Heart right ventricle (tissue), 16 donors: ENCODE measurements at places on chromosomes 1 and 21.

- no peak for DNase-seq
Observed at GRCh38 chr1:59516881-59517280, 220.0 kb downstream of the FGGY start.

- no peak for DNase-seq
Observed at GRCh38 chr1:63877021-63877767, 103.4 kb downstream of the ROR1 start.

DNA sequence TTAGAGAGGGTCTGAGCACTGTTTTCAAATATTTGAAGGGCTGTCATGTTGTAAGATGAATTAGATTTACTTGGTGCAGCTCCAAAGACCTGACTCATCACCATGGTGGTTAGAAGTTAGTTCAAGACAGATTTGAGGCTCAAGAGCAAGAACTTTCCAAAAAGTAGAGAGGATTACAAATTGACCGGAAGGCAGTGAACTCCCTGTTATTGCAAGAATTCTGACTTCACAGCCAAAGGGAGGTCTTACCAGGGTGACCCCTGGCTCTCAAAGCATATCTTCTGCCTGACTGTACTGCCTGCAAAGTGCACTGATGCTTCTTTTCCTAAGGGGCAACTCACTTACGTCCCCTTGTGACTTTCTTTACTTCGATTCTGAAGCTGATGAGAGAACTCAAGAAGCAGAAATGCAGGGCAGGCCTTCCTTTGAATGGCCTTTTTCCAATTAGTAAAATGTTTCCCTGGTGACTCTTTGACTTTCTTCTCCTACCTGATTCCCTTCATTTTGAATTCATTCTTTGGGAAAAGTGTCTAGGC lies 86.4 kb downstream of the NAV1 start:
- no peak for DNase-seq

GRCh38 chr21:43966946-43967512 lies 45.1 kb upstream of the TRAPPC10 start:
- DNase-seq = no peak

- peak; percentile 31 for DNase-seq
Observed at GRCh38 chr1:180603223-180603849, 28.5 kb upstream of the XPR1 start.

DNA sequence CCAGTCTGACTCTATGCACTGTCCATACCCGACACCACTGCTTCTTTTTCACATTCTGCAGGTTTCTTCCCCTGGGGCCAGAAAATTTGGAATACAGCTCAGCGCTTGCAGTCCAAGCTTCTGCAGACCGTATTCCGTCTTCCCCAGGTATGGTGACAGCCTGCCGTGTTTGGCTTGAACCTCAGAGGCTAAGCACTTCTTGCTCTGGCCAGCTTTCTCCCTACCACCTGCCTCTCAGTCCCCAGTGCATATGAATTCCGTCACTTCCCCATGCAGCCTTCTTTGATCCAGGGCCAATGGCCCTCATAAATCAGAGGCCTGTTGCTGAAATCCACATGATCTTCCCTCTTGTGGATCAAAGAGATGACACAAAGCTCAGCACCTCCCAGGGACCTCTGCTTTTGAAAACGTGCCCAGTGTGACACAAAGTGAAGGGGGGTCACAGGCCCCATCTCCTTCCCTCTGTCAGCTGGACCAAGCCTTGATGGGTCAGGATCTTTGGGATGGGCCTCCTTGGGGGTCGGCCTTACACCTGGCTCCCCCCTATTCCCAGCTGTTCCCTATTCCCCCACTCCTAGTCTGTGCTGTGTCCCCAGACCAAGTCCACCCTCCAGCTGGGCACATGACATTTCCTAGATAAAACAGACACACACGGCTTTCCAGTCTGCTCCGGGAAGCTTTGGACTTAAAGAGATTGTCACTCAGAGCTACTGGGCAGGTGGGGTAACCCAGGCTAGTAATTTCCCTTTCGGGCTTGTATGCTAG lies 66.6 kb downstream of the HMGB4 start:
- no peak for DNase-seq

GRCh38 chr1:5164158-5164557 lies 509.7 kb downstream of the AJAP1 start:
- no peak for DNase-seq

DNA sequence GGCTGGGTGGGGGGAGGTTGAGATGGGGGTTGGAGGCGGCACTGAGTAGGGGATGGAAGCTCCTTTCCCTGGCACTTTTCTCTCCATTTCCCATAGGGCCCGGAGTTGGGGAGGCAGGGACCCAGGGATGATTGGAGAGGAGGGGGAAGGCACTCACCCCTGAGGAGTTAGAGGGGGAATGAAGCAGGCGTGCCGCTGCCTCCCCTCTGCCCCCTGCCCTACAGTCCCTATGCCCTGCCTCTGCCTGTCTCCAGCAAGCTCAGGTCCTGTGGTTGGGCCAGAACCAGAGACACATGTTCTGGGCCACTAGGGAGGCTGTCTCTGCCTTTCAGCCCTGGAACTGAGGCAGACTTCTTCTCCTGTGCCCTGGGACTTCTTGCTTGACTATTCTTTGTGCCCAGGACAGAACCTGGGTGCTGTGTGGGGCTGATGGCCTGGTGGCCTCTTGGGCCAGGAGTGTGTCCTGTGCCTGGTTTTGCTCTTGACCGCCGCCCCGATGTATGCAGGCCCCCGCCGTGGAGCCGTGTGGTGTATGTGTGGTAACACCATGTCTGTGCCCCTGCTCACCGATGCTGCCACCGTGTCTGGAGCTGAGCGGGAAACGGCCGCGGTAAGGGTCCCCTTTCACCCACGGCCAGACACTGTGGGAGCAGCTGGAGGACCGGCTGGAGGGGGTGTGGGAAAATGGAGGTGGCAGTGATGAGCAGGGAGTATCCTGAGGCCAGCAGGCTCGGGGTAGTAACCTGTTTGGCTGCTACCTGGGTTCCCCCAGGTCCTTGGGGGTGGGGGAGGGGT lies 1.4 kb downstream of the LYPLA2 start:
- no peak for DNase-seq

DNA sequence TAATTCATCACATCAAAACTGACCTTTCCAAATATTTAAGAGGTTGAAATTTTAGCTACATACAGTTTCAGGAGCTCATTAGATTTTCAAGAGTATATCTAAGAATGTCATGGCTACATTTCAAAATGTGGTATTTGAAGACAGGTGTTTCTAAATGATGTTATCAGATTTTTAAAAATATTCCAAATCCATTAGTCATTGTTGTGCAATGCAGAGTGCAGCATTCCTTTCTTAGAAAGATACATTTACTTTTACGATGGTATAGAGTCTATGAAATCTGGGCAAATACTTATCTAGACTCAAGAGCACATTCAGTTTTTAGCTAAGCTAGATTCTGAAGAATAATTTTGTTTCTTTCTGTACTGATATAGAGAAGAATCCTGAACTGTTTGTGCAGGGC lies 230.3 kb downstream of the CHRM3 start:
- DNase-seq = no peak

- DNase-seq = no peak
Observed at GRCh38 chr1:159935719-159936272, 9.6 kb downstream of the IGSF9 start.

DNA sequence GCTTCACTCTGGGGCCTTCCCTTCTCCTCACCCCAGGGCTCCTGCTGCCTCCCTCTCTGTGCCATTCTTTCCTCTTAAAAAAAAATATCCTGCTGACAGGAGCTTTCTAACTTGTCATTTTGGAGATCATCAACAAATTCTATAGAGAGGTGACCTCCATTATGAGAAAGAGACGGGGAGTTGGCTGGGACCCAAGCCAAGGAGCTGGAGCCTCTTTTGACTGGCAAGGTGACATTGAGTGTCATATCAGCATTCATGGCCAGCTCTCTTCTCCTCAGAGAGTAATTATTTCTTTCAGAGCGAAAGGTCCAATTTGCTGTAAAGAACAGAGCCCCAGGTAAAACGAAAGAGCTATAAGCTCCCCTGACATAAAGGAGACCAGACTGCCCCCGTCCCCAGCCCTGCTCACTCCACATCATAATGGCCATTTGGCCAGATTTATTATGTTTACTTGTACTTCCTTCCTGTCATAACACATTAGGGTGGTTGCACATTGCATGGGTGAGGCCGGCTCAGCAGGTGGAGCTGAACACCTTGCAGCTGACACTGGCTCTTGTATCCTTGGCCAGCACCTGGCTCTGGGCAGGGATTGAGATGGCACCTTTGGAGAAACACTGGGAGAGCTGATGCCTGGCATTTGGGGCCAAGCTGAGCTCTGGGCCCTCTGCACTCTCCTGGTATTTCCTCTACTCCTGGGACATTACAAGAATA lies 404.0 kb upstream of the VAMP3 start:
- DNase-seq = peak; percentile 46

- no peak for DNase-seq
Observed at GRCh38 chr1:54861070-54861761, 25.8 kb downstream of the DHCR24 start.

DNA sequence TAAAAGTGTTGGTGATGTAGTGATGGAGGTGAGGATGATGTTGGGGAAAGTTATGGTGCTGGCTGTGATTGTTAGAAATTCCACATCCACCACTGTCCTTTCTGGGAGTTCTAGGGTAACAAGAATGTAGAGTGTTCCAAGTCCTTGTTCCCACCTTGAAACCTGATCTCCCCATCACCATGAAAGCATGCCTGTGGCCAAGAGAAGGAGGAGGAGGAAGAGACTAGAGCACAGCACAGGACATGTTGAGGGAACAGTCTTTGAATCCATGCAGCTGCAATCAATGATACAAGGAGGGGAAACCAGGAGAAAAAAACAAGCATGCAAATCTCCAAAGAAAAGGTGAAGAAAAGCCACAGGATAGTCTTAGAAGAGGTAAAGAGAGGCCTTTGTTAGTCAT lies 45.9 kb upstream of the ARTN start:
- no peak for DNase-seq

GRCh38 chr1:226761322-226761721 lies 22.2 kb upstream of the ITPKB start:
- no peak for DNase-seq

- no peak for DNase-seq
Observed at GRCh38 chr1:12177999-12178441, 11.2 kb downstream of the TNFRSF1B start.

DNA sequence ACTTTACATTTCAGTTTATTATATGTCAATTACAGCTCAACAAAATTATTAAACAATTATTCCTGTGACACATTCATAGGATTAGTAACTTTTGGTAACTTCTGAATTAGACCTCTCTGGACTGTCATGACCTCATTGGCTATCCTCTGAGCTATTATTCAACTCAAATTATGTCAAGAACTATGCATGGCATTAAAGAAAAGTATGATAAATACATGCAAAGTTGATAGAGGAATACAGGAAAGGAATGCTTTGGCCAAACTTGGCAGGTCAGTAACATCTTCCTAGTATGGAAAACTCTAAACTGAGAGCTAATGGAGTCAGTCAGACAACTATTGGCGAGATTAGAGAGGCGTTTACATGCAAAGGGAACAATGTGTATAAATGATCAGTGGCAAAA lies 158.4 kb downstream of the DUSP10 start:
- DNase-seq = no peak

- DNase-seq = no peak
Observed at GRCh38 chr1:68363339-68363738, 86.4 kb downstream of the RPE65 start.

DNA sequence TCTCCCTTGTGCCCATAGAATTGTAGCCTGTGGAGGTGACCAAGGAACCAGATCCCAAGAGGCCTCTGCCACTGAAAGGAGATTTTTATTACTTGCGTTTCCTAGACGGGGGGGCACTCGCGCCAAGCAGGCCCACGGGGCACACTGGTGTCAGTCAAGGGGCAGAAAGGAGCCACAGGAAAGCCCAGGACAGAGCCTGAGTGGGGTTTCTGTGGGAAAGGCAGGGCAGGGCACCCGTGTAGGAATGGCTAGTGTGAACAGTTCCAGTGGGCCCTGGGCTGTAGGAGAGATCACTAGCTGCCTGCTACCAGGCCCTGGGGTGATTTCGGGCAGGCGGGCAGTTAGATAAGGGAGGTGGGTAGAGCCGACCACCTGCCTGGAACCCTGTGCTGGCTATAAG lies 70.8 kb downstream of the ADARB1 start:
- no peak for DNase-seq

DNA sequence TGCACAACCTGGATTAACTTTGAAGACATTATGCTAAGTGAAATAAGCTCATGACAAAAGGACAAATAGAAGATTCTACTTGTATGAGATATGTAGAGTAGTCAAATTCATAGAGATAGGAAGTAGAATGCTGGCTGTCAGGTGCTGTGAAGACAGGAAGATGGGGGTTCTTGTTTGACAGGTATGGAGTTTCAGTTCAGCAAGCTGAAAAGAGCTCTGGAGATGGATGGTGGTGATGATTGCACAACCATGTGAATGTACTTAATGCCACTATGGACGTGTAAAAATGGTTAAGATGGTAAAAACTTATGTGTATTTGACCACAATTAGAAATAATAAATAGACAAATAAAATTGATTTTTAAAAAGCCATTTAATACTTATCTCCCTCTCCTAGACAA lies 169.8 kb upstream of the DUSP10 start:
- no peak for DNase-seq

- no peak for DNase-seq
Observed at GRCh38 chr21:27171707-27172106, 204.8 kb upstream of the ADAMTS5 start.

DNA sequence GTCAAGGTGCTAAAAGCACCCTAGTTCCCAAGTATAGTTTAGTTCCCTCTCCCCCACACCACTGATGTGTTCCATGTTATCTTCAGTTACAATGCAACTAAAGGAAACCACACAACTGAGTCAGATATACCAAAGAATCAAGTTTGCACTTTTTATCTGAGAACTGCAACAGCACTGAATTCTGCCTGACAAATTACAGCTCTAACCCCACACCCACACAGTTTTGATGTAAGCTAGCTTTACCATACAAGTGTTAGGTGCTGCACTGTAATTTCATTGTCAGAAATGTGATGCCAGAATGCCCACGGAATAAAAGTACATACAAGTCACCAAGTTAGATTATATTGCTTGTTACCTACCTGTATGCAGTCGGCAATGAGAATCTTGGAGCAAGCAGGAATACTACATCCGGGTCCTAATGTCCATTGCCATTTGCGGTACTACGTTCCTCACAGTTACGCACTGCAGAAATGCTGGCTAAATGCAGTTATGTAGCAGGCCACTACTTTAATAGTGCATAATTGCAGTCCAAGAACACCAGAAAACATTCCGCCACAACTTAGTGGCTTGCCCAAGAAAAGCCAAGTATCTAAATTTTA lies 12.1 kb downstream of the SFPQ start:
- DNase-seq = no peak

- no peak for DNase-seq
Observed at GRCh38 chr1:210662291-210663050, 333.8 kb downstream of the HHAT start.

DNA sequence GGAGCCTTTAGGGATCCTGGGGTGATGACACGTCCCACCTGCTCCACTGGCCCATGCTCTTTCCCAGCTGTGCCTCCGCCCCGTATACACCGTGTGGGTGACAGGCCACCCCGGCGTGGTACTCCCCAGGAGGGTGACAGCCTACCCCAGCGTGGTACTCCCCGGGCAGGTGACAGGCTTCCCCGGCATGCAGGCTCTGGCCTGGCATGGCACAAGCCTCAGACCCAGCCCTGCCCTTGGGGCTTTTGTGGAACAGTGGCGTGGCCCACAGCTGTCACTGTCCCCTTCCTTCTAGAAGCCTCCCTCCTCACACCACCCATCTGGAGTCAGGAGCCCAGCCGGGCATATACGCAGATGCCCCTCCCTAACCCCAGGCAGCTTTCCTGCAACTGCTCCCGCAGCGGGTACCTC lies 4.7 kb upstream of the PFKL start:
- DNase-seq = no peak
